Right cardiac atrium (tissue), 5 donors: ENCODE measurements at places on chromosomes 11 and 22. TPM values are rescaled to one million over a fixed set of nuclear protein-coding genes. Genes with fewer than 3 reads are reported as not detected.

DNA sequence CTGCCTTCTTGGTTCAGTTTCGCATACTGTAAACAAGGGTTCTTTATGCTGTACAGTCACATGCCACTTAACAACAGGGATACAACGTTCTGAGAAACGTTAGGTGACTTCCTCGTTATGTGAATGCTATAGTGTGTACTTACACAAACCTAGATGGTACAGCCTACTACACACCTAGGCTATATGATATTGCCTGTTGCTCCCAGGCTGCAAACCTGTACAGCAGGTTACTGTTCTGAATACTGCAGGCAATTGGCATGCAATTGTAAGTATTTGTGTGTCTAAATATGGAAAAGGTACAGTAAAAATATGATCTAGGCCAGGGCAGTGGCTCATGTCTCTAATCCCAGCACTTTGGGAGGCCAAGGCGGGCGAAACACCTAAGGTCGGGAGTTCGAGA, 85.7 kb upstream of the PRDM11 start:
- DNase-seq: no peak

DNA sequence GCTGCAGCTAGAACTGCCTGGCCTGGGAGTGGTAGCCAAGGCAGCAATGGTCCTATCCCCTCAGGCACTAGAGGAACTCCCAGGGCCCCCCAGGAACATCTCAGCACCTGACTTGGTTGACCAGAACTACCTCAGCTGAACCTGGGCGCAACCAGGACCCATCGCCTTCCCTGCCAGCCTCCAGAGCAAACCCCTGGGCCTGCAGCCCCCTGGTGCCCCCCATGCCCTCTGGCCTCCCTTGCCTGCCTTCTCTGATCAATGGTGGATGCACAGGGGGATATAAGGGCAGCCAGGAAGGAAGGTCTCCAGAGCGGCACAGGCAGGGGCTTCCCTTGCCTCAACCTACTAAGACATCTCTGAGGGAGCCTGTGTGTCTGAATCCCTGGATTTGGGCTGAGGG, 13.5 kb downstream of the MS4A10 start:
- DNase-seq: no peak

DNA sequence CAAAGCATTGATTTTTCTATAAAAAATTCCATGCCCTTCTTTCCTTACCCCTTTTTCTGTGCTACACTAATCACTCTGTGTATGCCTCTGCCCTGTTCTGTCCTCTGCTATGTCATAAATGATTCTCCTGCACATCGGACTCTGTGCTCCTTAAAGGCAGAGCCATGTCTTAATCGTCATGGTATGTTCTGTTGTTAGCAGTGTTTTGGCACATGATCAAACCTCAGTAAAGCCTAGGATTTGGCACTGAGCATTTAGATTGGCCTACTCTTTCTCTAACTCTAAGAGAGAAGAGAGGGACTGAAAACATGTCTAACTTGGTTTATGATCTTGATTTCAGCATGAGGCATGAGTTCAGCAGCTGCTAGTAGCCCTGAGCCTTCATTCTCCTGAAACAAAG, 266.9 kb downstream of the AASDHPPT start:
- DNase-seq: no peak

The CD44 gene
- 20.9 TPM for total RNA-seq

The OR2AG2 gene
- not detected for total RNA-seq

The BTBD18 gene
- not detected for total RNA-seq
